ENCODE measurements at places on chromosomes 5 and 9.
A peak's percentile ranks its signal among the peaks of the same experiment; 100 is the strongest.

GRCh38 chr5:78648359-78649210 is at the start of gene LHFPL2:
Gene LHFPL2 (minus strand): TSS chr5:78648772. CDS start chr5:78510213, 138,559 bp downstream.
- peaks cover 35% of the 10 kb centered on the region for H3K4me1 ChIP-seq
- peaks cover 14% of the 10 kb centered on the region for H3K36me3 ChIP-seq
- peak; percentile 89 for DNase-seq

DNA sequence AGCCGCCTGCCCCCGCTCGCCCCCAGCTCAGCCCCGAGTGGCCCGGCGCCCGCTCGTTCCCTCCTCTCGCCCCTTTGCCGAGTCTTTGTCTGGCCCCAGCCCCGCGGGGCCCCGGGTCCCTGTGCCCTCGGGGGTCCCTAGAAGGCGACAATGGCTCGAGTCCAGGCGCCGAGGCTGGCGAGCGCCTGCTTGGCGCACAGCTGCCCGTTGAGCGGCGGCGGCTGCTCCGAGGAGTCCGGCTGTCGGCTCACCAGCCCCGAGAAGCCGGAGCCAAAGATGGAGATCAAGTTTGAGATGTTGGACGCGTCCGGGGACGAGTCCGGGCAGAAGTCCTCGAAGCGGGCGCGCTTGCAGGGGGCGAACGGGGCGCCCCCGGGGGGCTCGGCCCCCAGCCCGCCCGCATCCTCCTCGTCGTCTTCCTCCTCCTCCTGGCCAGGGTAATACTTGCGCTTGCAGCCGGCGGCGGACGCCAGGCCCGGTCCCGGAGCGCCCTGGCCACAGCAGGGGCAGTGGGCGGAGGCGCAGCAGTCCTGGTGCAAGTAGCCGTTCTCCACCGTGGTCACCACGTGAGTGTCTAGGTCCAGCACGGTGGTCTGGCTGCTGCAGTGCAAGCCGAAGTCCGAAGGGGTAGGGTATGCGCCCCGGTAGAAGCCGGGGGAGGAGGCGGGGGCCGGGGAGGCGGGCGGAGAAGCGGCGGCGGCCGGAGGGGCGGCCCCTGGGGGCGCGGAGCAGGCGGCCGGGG is 1.2 kb downstream of the IER5L start:
- H3K4me1 ChIP-seq, result peaks cover 26% of the 10 kb centered on the region
- H3K4me3 ChIP-seq, result peak overlapping the region; percentile 93
- H3K36me3 ChIP-seq, result no peaks in the 10 kb centered on the region
- no peak for DNase-seq

DNA sequence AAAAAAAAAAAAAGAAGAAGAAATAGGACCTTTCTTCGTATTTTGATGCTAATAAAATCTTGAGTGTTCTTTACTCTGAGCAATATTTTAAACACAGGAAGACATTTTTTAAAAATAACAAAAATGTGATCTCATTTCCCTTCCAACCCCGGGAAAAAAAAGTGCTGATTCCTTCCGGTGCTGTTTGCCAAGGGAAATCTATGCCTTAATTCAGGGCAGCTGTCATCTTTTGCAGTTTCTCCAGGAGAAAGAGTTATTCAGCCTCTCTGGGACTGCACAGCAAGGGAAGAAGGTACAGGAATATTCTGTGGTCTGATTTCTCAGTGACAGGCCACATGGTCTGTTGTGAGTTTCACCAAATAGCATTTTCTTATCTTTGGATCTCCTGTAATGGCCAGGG is 291.9 kb upstream of the IRX1 start:
- peaks cover 6% of the 10 kb centered on the region for H3K27me3 ChIP-seq
- H3K36me3 ChIP-seq, result no peaks in the 10 kb centered on the region
- no peak overlapping the region for H3K4me3 ChIP-seq

DNA sequence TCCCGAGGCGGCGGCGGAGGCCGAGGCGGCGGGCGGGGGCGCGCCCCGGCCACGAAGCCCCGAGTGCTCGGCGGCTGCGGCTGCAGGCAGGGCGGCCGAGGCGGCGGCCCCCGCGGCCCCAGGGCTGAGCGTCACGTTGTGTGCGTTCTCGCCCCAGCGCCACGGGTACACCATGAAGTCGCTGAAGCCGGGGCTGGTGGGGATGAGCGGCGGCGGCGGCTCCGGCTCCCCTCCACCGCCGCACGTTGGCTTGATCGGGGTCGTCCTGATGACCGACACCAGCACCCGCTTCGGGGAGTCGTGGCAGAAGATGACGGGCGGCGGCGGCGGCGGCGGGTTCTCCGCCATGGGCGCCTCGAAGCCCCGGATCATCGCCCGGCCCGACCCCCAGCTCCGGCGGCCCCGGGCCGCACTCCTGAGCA is 498 bp downstream of the ZNF367 start:
- DNase-seq, result no peak
- H3K4me3 ChIP-seq, result peak overlapping the region; percentile 90
- H3K27ac ChIP-seq, result peak overlapping the region; percentile 80
- H3K36me3 ChIP-seq, result peaks cover 3% of the 10 kb centered on the region
- peaks cover 28% of the 10 kb centered on the region for H3K4me1 ChIP-seq
- no peaks in the 10 kb centered on the region for H3K27me3 ChIP-seq

DNA sequence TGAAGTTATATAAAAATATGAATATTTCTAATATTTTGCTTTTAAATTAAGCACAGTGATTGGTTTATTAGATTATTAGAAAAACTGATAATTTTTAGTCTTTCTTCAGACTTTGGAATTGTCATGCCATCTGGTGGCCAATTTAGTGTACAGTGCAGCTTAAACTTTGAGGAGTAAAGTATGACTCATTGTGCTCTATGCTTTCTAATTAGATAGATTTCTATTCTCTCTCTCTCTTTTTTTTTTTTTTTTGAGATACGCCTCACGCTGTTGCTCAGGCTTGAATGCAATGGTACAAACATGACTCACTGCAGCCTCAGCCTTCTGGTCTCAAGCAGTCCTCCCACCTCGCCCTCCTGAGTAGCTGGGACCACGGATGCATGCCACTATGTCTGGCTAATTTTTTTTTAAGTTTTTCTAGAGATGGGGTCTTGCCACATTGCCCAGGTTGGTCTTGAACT is 42.1 kb upstream of the GPR21 start:
- H3K4me3 ChIP-seq, result no peak overlapping the region
- no peak overlapping the region for H3K27ac ChIP-seq
- no peaks in the 10 kb centered on the region for H3K27me3 ChIP-seq
- no peak for DNase-seq
- H3K4me1 ChIP-seq, result no peaks in the 10 kb centered on the region
- H3K36me3 ChIP-seq, result peaks cover 5% of the 10 kb centered on the region

- H3K4me1 ChIP-seq, result peaks cover 10% of the 10 kb centered on the region
- H3K27ac ChIP-seq, result no peak overlapping the region
- peaks cover 2% of the 10 kb centered on the region for H3K27me3 ChIP-seq
- H3K36me3 ChIP-seq, result no peaks in the 10 kb centered on the region
- DNase-seq, result no peak
Observed at GRCh38 chr5:116032991-116033390, 719 bp downstream of the ARL14EPL start.

DNA sequence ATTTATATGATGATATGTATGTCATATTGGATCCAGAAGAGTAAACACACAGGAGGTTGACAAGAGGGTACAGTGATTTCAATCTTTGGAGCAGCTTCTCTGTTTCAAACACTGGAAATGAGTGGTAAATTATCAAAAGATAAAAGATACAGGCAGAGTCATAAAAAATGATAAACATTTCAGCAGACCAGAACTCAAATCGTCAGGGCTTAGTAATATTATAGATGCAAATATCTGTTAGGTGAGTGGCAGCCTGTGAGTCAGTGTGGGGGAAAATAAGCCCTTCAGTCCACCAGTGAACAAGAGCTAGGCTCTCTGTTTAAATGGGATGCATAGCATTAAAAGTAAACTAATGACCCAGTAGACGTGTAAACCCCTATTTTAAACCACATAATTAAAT is 1378.1 kb downstream of the EFNA5 start:
- no peak overlapping the region for H3K27ac ChIP-seq
- H3K36me3 ChIP-seq, result no peaks in the 10 kb centered on the region
- no peak for DNase-seq

- no peak overlapping the region for H3K27ac ChIP-seq
- H3K4me1 ChIP-seq, result peaks cover 20% of the 10 kb centered on the region
- peak overlapping the region; percentile 73 for H3K4me3 ChIP-seq
Observed at GRCh38 chr9:136133959-136134484, 15.3 kb upstream of the TMEM250 start.

DNA sequence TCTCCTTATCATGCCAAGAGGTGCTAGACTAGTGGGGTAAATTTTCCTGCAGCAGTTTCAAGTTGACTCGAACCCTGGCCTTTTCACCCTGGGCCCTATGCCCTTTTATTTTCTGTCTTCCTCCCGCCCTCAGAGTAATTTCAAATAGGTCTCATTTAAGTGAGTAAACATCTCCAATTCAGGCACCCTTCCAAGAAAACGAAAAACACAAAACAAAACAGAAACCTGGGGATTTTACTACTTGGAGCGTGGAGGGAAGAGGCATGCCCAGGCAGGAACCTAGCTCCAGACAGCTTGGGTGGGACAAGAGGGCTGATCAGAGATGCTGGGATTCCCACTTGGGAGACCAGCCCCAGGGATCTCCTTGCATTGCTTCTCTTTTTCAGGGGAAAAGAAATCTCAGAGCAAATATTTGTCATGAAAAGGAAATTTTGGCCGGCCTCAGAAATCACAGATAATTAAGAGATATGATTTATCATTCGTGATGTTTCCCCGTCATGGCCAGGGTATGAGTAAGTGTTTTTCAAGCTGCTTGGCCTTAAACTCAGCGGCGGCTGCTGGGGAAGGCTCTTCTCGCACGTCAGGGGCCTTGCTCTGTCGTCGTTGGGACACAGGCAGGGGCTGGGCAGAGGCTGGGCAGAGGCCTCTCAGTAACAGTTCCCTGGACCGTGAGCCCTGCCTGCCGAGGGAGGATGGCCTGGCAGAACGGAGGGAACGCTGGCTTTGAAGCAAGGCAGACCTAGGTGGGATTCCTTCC is 248.6 kb upstream of the KLF4 start:
- no peak overlapping the region for H3K4me3 ChIP-seq
- peak overlapping the region; percentile 78 for H3K27ac ChIP-seq
- no peaks in the 10 kb centered on the region for H3K36me3 ChIP-seq
- H3K4me1 ChIP-seq, result peaks cover 12% of the 10 kb centered on the region
- H3K27me3 ChIP-seq, result no peaks in the 10 kb centered on the region
- no peak for DNase-seq

GRCh38 chr5:116766470-116766947 is 191.9 kb upstream of the SEMA6A start:
- no peaks in the 10 kb centered on the region for H3K36me3 ChIP-seq
- no peak overlapping the region for H3K27ac ChIP-seq
- peaks cover 6% of the 10 kb centered on the region for H3K27me3 ChIP-seq
- H3K4me1 ChIP-seq, result peaks cover 23% of the 10 kb centered on the region

DNA sequence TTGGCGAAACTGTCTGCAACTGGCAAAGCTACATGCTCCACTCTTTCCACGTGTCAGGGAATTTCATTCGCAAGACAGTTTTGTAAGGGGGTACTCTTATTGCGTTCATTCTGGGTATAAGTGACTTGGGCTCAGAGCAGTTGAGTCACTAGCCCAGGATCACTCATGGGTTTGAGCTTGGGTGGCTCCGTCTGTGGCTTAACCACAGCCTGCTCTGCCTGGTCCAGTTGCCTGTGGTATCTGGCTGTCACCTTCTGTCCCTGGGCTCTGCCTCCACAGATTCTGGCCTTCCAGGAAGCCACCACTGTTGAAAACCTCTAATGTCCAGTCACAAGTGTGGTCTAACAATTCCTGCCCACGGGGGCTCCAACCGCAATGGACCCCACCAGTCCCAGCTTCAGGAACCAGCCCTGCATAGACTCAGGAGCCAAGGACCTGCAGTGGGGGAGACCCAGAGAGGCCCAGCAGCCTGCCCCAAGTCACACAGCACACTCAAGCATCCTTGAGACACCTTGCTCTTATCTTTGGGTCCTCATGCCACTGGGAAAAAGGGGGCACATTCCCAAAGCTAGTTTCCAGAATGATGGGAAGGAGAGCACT is 10.4 kb downstream of the KIF12 start:
- no peak overlapping the region for H3K4me3 ChIP-seq
- no peak overlapping the region for H3K27ac ChIP-seq
- peak; percentile 29 for DNase-seq
- H3K27me3 ChIP-seq, result peaks cover 9% of the 10 kb centered on the region
- peaks cover 4% of the 10 kb centered on the region for H3K4me1 ChIP-seq

DNA sequence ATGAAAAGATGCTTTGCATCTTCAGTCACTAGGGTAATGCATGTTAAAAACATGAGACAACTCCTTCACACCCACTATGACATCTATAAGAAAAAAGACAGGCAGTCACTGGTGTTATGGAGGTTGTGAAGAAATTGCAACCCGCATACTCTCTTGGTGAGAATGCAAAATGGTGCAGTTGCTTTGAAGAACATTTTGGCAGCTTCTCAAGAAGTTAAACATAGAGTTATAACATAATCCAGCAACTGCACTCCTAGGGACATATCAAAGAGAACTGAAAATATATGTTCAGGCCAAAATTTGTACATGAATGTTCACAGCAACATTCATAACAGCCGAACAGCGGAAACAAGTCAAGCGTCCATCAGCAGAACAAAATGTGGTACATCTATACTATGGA is 46.3 kb upstream of the TBC1D9B start:
- no peak for DNase-seq
- no peaks in the 10 kb centered on the region for H3K27me3 ChIP-seq
- no peak overlapping the region for H3K4me3 ChIP-seq
- H3K4me1 ChIP-seq, result peaks cover 10% of the 10 kb centered on the region
- peaks cover 25% of the 10 kb centered on the region for H3K36me3 ChIP-seq
- H3K27ac ChIP-seq, result no peak overlapping the region

DNA sequence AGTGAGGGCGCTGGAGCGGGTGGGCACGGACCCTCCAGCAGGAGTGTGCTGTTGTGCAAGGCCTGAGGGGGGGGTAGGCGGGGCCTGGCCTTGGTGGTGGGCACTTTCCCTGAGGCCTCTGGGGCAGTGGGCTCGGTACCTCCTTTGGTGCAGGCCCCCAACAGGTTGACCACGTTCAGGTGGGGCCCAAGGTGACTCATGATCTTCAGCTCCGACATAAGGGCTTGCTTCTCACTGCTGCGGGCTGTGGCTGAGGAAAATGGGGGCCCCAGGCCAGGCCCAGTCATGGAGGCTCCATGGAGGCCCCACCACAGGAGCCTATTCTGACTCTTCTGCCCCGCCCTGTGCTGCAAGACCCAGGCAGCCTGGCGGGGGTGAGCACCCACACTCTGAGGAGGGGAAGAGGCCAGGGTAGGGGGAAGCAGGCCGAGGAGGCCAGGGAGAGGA is 31.5 kb downstream of the PDGFRB start:
- H3K4me3 ChIP-seq, result no peak overlapping the region
- peaks cover 9% of the 10 kb centered on the region for H3K27me3 ChIP-seq
- DNase-seq, result no peak
- H3K4me1 ChIP-seq, result peaks cover 4% of the 10 kb centered on the region
- H3K27ac ChIP-seq, result no peak overlapping the region

DNA sequence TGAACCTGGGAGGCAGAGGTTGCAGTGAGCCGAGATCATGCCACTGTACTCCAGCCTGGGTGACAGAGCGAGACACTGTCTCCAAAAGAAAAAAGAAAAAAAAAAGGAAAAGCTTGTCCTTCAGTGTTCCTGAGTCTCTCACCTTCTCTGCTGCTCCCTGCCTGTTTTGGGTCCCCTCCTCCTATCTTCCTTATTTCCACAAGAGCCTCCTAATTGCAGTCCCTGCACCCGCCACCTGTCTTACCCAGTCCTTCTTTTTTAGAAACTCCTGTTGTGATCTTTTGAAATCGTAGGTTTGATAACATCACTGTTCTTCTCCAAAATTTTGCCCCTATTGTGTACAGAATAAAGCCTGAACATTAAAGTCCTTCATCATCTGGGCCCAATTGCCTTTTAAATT is 234.9 kb downstream of the SH3GL2 start:
- H3K4me1 ChIP-seq, result peaks cover 5% of the 10 kb centered on the region
- H3K27ac ChIP-seq, result no peak overlapping the region
- H3K4me3 ChIP-seq, result no peak overlapping the region

- no peak overlapping the region for H3K27ac ChIP-seq
- no peaks in the 10 kb centered on the region for H3K27me3 ChIP-seq
- peaks cover 29% of the 10 kb centered on the region for H3K36me3 ChIP-seq
- DNase-seq, result no peak
- no peak overlapping the region for H3K4me3 ChIP-seq
Observed at GRCh38 chr5:143372187-143372829, 31.2 kb downstream of the NR3C1 start.

All from type B pancreatic cell (in vitro differentiated cells).